ENCODE measurements at places on chromosomes 4 and X.

GRCh38 chr4:85509882-85510631 lies 35.1 kb downstream of the ARHGAP24 start:
- no peak for DNase-seq

DNA sequence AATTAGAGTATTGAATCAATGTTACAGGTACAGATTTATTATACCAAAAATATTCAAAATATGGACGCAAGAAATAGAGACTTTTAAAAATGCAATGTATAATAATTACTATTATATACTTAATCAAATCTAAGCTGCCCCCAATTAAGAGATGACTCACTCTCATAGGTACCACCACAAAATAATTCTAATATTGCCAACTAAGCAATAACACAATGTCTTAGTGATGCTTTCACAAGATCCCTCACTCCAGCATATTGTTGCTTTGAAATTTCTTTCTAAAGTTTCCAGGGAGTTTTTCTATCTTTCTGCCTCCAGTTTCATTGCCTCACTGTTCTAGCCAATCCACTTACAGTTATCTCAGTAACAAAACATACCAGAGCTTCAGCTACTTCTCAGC lies 270.0 kb upstream of the PABPC4L start:
- DNase-seq: no peak

- no peak for DNase-seq
Measured at GRCh38 chrX:155767051-155767875, 113.9 kb upstream of the VAMP7 start.

DNA sequence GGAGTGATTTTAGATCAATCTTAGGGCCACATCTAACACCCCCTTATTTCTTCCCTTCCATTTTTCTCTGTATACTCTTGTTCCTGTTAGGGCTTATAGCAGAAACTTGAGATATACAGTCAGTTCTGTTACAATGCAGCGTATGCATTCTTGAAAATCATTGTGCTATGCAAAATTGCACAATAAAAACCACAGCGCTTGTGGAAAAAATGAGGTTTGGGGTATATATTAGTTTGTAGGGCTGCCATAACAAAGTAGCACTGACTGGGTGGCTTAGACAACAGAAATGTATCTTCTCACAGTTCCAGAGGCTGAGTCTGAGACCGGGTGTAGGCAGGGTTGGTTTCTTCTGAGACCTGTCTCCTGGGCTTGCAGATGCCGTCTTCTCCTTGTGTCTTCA lies 59.0 kb downstream of the WWC2 start:
- no peak for DNase-seq

DNA sequence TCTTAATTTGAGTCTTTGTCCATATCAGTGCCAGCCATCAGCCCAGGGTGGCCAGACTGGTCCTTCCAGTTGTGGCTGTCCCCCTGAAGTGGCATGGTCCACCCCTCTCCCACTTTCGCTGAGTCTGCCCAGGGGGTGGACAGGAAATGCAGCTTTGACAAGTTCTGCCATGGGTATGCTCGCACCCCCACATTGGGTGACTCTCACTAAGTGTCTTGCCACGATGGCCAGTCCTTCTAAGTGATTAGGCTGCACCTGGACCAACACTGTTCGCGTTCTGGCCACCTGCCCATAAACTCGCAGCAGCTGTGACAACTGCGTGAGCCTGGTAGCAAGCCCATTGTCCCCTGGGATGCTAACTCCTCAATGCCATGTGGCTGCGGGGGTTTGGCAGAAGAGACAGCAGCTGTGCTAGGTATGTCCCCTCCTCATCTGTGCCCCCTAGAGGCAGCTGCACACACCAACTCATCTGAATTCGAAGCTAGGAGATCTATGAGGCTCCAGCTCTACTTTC lies 10.0 kb upstream of the LNX1 start:
- DNase-seq: no peak

DNA sequence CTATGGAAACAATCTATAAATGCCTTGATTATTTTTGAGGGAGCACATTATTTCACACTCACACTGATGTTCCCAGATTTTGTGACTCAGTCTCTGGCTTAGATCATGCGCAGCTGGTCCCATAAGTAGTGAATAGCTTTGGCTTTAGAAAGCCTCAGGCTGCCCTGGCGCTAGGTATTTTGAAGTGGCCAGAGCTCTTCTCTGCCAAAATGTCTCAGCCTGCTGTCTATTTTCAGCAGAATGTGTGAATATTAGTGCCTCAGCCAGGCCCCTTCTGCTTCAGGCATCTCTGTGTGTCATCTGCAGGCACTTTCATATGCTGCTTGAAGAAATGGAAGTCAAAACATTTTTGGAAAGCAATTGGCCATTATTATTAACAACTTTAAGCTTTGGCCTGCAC lies 931.0 kb upstream of the INTU start:
- DNase-seq: no peak

DNA sequence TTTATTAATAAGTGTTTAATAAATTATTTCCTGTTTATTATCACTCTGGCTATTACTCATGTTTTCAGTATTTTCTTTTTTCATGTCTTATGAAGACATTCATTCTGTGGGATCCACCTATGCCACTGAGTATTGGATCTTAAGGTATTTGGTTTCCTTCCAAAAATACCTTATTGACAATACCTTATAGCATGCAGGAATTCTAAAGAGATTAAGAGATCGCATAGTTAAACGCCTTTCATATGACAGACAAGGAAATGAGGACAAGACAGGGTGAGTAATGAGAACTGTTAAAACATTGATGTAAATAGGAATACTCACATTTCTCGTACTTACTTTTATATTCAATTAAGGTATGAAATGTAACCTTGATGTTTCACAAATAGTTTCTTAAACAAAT lies 38.2 kb upstream of the TMPRSS11B start:
- no peak for DNase-seq
